Liver (tissue), 10 donors: ENCODE measurements at places on chromosomes 2 and 18. TPM values are rescaled to one million over a fixed set of nuclear protein-coding genes. Genes with fewer than 3 reads are reported as not detected.

Gene RAPGEF4
- 1.5 TPM for total RNA-seq

DNA sequence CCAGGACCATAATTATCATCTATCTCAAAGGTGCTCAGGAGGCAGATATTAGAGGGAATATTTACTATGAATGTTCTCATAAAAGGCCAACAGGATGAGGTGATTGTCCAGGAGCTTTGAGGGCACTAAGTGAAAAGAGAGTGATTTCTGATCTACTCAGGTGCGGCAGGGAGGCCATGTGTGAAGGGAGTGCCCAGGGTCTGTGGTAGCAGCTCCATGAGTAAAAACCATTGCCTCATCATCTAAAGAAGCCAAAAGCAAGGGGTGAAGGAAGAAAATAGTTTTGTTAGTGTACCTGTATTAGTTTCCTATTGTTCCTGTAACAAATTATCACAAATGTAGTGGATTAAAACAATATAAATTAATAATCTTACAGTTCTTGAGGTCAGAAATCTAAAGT lies 22.5 kb downstream of the RND3 start:
- no peak for DNase-seq

Gene NEMP2
- total RNA-seq = 6.1 TPM

DNA sequence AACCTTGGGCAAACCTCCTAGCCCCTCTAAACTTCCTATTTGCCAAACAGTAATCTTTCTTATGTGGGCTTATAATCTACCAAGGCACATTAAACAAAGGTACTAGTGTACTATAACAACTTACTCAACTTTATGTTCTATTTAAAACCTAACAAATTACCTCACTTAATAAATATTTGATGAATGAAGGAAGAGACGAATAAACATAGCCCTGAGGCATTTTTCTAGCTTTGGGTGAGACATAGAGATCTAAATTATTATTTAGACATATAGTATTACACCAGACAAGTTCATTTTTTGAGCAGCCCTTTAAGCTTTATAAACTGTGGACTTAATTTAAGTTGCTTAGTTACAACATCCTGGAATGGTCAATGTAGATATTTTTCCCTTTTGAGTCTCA lies 104.6 kb downstream of the UNC80 start:
- no peak for DNase-seq

- no peak for DNase-seq
These were observed 89.7 kb upstream of the GCFC2 start for GRCh38 chr2:75800456-75800855.

GRCh38 chr2:147989102-147989501 lies 31.4 kb downstream of the ORC4 start:
- no peak for DNase-seq

DNA sequence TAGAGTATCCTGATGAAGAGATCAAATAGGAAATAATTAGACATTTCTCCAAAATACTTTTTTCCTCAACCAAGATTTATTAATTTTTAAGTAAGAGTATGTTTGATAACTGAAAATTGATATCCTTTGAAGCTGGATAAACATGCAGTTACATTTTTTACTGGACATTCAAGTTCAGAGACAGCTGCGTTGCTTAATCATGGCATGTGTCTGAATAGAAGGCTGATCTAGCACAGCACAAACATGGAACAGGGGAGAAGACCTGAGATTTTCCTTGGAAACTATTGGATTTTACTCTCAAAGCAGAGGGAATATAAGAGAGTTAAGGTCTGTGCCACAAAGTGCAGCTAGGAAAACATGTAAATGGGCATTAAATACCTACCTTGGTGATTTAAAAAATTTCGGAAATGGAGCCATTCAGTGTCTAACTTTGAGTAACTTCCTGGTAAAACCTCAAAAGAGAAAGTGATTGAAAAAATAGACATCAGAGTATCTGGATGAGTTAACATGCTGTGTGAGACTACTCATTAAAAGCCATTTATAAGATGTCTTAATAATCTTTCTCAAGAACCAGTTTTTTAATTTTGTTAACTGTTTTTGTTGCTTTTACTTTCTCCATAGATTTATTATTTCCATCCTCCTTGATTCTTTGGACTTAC lies 31.8 kb downstream of the CRIM1 start:
- no peak for DNase-seq

Gene NEB
- 6.4 TPM for total RNA-seq

DNA sequence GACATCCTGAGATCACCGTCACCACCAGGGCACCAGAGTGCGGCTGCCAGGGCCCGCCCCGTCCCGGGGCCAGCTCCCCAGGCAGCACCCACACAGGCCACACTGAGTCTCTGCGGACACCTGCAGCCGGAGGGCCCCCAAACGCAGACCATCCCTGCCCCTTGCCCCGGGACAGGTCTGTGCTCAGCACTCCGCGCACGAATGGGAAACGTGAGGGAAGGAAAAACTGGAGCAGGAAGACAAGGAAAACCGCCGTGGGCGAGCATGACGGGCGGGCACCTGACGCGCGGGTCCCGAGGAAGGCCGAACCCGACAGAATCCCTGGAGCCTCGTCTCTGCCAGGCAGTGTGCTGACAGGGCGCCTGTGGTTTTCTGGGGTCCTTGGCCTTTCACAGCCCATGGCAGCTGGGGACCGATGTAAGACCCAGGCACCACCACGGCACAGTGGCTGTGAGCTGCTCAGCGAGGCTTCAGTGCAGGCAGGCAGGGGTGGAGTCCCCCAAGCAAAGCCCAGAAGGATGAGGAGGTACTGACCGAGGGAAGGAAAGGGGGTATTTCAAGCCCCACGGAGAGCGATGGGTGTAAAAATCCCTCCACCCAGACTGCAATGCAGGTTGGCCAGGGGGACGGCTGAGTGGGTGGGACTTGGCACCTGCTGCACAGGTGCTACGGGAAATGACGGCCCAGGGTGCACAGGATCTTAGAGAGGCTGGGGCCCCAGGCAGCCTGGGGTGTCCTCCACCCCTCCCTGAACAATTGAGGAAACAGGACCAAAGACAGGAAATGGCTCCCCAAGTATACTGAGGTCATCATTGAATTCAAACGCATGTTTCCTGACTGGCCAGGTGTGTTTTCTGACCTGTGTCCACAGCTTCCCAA lies 59.0 kb downstream of the PXDN start:
- no peak for DNase-seq

Gene CYP26B1
- 1.8 TPM for total RNA-seq

GRCh38 chr18:28178720-28179119 lies 1.8 kb upstream of the CDH2 start:
- DNase-seq = no peak
